Activated T-cell treated with anti-CD3 and anti-CD28 coated beads for 24 hours (primary cell): ENCODE measurements at places on chromosomes 7 and 10.

DNA sequence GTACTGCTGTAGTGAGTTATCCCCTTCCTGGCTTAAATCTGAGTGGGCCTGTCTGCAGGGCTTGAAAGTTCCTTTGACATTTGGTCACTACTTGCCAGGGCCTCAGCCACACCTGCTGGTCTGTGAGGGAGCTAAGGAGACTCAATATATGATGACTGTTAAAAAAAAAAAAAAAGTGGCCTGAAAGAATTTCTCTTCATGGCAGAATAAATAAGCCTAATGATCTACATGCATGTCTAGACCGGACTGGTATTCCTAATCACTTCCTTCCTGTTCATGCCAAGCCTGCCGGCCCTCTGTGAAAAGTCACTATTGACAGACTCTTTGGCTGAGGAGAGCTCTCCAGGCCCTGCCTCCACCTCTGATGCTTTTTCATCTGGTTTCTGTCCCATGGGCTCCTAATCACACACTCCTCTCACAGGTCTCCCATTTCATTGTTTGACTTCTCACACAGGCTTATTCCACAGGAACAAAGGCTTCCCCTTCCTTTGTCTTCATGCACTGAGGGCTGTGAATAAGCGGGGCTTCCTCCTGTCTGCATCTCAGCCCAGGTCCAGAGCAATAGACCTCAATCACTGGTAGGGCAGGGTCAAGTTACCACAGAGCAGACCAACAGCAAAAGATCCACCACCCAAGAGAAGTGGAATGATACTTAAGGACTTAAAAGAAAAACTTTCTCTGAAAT is 99.1 kb upstream of the SEC61G start:
- no peak for DNase-seq

GRCh38 chr7:75722373-75722772 is 16.4 kb downstream of the HIP1 start:
- no peak for DNase-seq

DNA sequence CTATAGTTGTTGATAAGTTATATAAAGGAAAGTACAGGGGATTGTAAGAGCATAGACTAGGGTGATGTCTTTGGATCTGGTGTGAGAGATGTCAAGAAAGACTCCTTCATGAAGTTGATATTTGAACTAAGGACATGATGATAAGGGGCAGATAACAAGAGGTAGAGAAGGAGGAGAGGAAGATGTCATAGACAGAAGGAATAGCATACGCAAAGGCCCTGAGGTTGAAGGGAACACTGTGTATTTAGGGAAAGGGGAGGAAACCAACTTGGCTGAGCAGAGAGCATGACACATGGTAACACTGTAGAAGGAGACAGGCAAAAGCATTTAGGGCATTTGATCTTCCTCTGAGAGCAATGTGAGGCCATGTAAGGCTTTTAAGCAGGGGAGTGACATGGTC is 170.8 kb downstream of the CHN2 start:
- DNase-seq, result no peak

DNA sequence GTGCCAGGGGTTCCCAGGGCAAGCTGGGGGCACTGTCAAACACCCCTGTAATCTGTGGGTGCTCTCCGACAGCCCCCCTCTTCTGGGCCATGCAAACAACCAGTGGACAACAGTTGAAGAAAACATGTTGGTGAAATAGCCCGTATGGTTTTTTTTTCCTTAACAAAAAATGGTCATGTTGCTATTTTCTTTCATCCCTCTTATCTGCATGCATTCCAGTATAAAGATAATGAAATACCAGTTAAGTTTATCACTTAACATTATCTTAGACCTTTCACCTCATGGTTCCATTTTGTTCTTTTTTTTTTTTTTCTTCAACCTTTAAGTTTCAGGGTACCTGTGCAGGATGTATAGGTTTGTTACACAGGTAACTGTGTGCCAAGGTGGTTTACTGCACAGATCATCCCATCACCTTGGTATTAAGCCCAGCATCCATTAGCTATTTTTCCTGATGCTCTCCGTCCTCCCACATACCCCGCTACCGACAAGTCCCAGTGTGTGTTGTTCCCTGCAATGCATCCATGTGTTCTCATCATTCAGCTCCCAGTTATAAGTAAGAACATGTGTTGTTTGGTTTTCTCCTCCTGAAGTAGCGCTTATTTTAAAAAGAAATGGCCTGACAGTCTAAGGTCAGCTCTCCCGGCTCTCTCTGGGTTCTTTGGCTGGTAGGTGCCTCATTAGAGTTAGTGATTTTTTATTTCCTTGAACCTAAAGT is 110.1 kb downstream of the NRP1 start:
- DNase-seq, result no peak

- DNase-seq, result no peak
These were observed 106.3 kb downstream of the ANK3 start for GRCh38 chr10:60283397-60283796.

DNA sequence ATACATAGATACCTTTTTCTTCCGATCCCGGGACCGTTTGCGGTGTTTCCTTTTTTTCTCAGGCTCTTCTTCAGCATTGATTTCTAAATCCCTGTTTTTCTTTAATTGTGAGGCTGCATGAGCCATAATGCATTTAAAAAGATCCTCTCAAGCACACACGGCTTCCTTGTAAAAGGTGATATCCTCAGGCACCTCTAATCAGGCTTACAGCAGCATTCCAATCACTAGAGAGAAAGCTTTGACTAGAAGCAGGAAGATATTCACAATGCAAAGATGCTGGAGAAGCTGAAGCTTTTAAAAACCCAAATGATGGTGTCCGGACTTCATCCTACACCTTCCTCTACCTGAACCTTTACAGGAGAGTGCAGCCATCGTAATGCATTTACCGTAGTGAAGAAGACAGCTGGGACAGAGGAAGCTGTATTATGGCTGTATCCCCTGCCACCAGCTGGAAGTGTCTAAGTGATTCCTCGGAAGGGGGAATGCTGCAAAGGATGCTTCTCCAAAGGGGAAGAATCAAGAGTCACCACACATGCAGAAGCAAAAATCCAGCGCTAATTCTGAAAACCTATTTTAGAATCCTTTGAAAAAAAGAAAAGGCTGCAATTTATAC is at the start of gene ANK3:
Gene ANK3, minus strand, starts transcription at position 463 of the 613 bp plus-strand sequence. Its CDS starts 337 bp downstream, at position 126.
- DNase-seq, result no peak

DNA sequence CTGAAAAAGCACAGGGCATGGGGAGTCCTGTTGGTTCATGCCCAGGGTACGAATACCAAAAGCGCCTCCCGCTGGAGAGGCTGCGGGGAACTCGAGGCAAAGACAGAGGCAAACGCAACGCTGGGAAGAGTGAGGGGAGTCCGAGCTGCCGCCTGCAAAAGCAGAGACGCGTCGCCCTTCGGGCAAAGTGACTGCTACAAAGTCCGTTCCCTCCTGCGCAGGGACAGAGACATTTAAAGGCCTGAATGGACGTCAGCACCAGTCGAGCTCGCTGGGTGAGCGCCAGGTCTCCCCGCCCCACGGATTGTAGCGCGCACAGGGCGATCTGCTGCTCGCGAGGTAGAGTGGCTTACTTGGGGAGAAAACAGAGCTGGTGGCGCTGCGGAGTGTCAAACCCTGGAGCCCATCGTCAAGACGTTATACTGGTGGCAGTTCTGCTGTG is 732.8 kb downstream of the ZWINT start:
- no peak for DNase-seq

GRCh38 chr10:33559105-33559504 is 224.6 kb upstream of the NRP1 start:
- no peak for DNase-seq

DNA sequence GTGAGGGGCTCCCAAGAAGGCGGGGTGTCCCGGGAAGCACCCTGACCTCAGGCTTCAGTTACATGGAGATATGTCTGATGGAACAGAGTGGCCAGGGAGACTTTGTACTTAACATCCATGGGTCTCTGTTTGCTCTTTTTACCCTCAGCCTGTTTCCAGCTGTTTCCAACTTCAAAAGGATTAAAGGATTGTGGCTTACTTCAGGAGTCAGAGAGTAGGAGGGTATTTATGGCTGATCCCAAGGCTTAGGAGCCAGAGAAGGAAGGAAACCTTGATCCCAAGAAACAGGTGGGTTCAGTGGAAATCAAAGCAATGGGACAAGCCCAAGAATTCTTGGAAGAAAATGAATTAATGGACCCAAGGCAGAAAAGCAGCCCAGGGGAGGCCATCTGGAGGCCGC is 37.7 kb upstream of the ZNF438 start:
- no peak for DNase-seq

DNA sequence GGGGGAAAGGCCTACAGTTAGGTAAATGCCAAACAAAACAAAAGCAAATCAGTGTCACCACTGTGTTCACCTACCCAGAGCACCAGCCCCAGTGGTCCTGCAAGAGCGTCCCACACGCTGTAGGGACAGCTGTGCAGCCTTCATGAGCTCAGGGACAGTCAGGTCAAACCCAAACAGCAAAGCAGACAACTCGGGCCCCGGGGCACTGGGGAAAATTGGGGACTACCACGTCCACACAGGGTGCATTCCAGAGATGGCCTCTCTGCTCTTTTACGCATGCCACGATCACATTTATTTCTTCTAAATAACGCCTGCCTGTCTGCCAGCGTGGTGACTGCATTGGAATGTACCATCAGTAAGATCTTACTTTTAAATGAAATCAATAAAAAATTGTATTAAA is 21.7 kb downstream of the EBF3 start:
- no peak for DNase-seq

DNA sequence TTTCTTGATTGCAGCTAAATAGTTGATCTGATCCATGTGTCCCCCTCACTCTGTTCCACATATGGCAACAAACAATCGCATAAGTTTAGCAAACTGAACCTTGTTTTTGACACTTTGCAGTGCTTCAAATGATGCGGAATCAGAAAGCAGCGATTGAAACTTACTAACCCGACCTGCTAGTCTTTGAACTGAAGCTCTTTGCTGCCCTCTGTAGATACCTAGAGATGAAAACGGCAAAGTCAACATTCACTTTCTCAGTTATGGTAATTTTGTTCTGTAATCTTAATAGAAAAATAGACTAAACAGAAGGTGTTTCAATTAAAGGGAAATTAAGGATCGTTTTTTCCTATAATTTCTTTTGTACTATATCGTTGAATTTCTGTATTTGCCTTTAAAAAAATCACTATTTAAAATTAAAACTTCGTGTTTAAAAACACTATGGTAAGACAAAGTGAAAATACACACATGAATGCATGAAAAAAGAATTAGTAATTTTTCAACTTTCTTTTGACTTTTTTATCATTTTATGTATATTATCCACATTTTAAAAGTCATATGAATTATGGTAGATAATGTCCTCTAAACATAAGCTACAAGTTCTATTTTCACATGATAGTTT is 276.5 kb downstream of the MAGI2 start:
- DNase-seq, result no peak

- DNase-seq, result no peak
These were observed 28.3 kb downstream of the ABCB4 start for GRCh38 chr7:87447116-87447635.

- DNase-seq, result no peak
These were observed 208.7 kb downstream of the VTI1A start for GRCh38 chr10:112655722-112656121.

- no peak for DNase-seq
These were observed 6.9 kb upstream of the AOC1 start for GRCh38 chr7:150845421-150845861.

DNA sequence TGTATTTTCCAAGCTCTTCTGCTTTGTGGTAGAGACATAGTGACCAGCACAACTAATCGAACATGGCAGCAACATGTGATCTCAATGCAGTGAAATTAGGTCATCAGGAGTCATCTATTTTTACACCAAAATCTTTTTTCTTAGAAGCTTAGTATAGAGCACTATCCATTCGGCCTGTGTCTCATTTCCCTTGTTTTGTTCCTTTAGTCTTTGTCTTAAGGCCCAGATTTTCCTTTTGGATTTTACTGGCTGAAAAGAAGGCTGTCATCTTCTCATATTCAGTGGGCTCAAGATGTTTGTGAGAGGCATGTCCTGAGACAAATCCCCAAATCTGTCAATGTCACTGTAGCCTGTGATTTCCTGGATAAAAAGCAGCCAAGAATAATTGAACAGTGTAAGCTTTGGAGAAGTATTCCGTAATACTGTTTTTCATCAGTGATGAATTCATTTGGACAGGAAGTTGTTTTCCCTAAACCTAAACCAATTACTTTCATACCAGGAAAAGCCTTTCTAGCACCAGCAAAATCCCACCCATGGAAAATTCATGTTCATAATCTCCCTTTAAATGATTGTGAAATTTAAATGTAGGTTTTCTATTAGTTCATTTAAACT is 55.2 kb downstream of the MAGI2 start:
- no peak for DNase-seq

GRCh38 chr7:128692623-128693270 is 20.7 kb downstream of the GARIN1A start:
- no peak for DNase-seq
